Ecto neural progenitor cell (in vitro differentiated cells): ENCODE measurements at places on chromosomes 1 and 21.

DNA sequence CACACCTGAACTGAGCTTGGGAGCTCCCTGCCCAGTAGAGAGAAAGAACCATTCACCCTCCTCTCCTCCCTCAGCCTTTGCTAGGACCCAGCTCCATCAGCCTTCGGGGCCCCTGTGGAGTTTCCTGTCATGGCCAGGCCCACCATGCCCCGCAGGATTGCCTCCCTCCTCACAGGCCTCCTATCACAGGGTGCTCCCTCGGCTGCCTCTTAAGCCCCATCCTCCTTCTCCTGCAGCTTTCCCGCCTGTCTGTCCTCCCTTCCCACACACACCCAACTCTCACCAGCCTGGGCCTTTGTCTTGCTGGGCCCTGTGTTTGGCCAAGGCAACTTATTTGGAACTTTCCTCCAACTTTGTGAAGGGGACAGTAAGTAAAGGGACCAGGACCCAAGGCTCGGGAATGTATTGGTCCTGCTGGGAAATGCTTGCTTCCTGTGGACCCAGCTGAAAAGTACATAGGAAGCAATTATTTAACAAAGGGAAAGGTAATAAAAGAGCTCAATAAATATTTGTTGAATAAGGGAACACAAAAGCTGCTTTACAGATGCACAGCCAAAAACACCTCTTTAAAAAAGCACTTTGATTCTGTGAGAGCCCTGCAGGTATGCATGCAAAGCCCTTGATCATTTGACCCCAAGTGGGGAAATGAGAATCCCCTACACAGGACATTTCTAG, 31.6 kb upstream of the TENT5C start:
- DNase-seq, result no peak

DNA sequence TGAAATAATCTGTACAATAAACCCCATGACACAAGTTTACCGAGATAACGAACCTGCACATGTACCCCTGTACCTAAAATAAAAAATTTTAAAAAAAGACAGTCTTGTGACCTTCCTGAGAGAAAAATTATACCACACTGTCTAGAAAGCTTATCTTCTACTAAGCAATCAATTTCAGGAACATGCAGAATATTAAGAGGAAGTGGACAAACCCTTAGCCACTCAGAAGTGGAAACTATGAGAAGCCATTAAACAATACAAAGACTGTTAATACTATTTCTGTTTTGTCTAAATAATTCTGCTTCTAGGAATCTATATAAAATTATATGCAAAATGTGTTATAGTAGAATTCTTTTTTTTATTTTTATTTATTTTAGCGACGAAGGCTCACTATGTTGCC, 93.9 kb downstream of the ADAMTS1 start:
- no peak for DNase-seq

DNA sequence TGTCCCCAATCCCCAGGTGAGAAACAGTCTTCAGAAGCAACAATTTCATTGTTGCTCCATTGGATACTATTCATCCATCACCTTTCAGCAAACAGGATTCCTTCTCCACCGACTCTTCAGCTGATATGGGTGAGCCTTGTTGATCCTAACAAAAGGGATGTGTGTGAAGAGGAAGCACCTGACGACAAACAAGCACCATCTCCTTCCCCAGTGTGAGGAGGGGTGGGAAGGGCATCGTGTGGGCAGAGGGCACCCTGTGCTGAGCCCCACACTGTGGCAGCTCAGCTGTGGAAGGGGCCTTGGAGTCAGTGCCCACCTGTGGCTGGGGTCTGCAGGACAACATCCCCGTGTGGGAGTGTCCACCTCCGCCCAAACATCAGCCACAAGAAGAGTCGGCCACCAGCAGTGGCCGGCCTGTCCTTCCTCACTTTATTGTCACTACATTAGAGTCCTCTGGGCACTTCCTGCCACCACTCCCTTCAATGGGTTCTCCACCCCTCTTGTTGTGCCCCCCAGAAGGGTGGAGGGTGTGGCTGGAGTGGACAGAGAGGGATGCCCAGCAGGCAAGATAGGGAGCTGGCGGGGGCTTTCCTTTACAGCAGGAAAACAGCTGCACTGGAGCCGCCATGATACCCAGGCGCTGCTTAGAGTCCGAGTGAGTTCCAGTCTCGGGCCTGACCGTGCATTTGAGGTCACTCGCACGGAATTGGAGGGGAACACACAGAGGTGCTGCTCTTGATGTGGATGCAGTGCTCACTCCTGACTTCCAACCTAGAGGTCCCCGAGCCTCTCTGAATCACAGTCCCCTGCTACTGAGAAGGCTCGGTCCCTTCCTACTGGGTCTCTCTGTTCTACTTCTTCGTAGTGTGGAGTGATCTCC, 40.9 kb downstream of the VPS26C start:
- DNase-seq, result no peak

GRCh38 chr21:27213303-27213702, 246.4 kb upstream of the ADAMTS5 start:
- no peak for DNase-seq

GRCh38 chr1:78301141-78301540, 189.6 kb upstream of the PTGFR start:
- DNase-seq, result no peak

DNA sequence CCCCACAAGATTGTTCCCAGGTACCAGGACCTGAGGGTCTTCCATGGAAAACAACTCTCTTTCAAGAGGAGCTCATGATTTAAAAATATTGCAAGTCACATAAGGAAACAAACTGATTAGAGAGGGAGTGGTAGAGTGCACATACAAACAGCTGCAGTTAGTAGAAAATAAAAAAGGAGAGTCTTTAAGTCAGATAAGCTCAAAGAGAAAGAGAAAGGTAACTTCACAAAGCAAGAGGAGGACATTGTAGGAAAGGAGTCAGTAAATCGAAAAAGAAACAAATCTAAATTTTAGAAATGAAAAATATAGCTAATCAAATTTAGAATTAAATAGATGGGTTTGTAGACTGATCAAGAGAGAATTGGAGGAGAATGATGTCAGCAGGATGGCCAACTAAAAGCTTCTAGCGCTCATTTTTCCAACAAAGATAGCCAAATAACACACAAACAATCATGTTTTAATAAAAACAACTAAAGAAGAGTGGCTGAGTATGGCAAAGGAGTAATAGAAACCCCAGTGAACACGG, 86.1 kb upstream of the CD53 start:
- no peak for DNase-seq

DNA sequence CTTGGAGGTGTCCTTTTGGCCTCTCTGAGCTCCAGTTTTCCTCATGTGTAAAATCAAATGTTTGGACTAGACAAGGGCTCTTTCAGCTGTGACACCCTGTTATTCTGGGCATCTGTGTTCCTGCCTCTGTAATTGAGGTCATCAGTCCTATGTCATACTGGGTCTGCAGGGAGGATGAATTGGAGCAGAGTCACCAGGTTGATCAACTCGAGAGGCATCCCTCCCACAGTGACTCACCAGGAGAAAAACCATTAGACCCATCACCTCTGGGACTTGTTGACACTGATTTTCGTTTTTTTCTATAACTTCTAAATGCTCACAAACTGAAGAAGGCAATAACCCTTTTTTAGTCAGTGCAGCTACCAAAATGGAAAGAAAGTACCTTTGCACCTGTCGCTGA, 82.2 kb downstream of the ST6GALNAC5 start:
- DNase-seq, result no peak
